ENCODE measurements at places on chromosomes 7 and 10.

GRCh38 chr10:19200211-19200610, 151.6 kb downstream of the MALRD1 start:
- DNase-seq: no peak

- DNase-seq: no peak
These were observed at the start of gene VOPP1 for GRCh38 chr7:55572378-55573233. Gene VOPP1 (minus strand): TSS chr7:55572502. CDS start chr7:55572324, 178 bp downstream.

DNA sequence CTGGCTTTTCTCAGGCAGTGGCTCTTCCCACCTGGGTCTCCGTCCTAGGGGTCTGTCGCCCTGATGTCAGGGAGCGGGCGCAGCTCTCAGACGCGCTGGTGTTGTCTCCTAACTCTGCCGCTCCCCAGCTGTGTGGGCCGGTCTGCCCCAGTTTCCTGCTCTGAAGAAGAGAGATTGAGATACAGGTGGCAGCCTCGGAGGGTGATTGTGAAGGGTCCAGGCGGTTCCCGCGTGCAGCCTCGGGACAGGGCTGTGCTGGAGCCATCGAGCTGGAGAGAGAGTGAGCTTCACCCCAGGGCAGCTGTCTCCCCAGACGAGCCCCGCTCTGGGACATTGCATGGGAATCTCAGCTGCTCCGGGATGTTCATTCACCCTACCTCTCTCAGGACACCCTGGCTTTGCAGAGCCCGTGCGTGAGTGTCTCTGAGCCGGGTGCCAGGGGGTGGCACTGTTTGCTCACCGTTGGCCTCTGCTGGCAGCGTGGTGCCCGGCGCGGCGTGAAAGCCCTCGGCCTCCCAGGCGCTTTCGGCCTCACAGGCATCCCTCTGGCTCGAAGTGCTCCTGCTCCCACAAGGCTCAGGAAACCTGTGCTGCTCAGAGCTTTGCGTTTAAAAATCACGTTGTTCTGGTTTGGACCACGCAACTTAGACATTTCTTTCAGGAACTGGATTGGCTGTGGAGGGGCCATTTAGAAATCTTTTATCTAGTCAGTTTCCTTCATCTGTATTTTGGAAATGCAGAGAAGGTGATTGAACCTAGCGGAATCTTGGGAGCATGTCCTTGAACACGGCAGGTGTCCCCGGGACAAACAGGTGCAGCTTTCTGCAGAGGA, 33.8 kb upstream of the ZFAND2A start:
- peak; percentile 11 for DNase-seq

DNA sequence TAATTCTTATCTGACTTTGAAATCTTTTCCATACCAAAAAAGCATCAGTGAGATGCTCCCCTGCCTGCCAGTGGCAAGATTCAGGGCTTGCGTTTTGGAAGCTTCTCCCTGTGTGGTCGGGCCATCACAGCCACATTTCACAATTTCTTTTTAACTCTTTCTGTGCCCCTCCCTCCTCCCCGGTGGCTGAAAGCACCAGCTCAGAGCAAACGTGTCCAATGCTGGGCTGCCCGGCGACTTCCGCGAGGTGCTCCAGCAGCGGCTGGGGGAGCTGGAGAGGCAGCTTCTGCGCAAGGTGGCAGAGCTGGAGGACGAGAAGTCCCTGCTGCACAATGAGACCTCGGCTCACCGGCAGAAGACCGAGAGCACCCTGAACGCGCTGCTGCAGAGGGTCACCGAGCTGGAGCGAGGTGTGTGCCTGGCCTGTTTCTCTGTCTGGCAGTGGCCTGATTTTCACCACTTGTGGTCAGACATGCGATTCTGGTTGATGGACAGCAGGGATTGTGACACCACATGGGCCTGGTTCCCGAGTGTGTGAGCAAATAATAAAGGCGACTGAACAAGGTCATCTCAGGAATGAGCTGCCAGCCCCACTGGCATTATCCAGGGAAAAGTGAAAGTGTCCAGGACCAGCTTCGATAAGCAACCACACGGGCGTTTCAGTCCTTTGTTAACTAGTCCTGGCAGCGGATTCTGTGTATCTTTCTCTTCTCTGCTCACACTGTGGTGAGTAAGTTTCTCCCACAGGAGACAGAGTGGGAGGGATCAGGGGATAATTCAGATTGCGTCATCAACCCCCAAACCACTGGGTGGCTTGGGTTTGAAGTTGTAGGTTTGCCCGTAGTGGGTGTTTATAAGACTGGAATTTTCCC, 2.6 kb downstream of the NPTX2 start:
- DNase-seq: no peak

DNA sequence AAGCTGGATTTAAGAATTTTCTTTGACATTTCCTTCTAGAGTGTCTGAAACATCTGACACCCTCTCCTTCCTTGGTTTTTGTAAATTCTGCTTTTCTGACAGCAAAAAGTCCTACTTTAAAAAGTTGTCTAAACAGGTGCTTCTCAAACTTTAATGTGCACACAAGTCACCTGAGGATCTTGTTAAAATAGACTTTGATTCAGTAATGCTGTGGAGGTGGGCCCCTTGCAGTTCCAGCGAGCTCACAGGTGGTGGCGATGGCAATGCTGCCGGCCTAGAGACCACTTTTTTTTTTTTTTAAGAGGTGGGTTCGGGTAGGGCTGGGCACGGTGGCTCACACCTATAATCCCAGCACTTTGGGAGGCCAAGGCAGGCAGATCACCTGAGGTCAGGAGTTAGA, 77.1 kb downstream of the ABCC2 start:
- DNase-seq: no peak

GRCh38 chr10:14604181-14605142, 170.2 kb downstream of the FAM107B start:
- DNase-seq: no peak

GRCh38 chr7:17094963-17095574, 203.4 kb upstream of the AHR start:
- DNase-seq: no peak

DNA sequence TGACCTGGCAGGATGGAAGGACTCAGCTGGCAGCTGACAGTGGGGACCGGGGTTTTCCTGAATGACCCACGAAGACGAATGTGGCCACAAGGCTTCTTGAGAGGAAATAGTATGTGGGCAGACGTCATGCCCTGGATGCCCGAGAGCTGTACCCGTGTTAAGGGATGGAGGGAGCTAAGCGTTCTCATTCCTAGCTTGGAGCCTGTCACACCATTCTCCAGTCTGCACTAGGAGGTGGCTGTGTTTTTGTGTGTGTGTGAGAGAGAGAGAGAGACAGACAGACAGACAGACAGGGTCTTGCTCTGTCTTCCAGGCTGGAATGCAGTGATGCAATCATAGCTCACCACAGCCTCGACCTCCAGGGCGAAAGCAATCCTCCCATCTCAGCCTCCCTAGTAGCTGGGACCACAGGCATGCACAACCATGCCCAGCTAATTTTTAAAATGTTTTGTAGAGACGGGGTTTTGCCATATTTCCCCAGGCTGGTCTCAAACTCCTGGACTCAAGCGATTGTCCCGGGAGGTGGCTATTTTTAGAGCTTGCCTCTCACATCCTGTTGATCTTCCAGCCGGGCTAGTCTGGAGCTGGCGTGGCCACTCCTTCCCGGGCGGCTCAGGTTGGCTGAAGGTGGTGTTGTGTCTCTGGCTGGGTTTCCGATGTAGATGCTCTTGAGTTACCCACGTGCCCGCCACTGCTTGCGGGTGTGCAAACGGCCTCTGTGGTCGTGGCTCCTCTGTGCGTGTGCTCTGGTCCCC, 2.1 kb downstream of the AMZ1 start:
- no peak for DNase-seq

DNA sequence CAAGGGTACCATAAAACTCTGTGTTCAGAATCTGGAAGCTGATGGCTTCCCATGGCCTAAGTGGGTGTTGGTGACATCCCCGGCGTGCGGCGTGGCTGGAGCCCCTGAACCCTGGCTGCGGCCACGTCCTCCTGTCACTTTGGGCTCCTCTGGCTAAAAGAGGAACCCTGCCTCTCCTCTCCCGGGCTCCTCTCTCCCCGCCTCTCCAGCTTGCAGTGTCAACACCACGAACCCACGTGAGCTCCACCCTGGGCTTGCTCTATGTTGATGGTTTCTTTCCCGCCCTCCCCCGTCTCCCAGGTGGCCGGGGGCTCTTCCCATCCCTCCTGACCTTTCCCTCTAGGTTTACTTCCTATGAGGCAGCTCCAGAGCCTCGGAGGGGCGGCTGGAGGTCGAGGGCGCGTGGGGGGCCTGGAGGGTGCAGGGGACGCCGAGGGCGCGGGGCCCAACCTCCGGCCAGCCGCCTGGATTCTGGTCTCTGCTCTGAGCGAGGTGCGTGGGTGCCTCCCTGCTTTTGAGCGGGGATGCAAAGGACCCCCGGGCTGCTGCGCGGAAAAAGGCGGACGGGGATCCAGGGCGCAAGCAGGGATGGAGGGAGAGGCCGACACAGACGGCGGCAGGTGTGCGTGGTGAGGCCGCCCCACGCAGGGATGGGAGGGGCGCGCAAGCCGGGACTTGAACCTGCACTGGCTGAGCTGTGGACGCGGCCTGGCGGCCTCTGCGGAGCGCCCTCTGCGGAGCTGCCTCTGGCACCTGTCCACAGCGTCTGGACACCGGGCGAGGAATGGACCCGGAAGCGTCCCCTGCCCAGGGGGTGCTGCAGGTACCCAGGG, 115.5 kb upstream of the DIP2C start:
- DNase-seq: no peak

GRCh38 chr7:91034459-91035368, 229.5 kb upstream of the FZD1 start:
- DNase-seq: peak; percentile 19

DNA sequence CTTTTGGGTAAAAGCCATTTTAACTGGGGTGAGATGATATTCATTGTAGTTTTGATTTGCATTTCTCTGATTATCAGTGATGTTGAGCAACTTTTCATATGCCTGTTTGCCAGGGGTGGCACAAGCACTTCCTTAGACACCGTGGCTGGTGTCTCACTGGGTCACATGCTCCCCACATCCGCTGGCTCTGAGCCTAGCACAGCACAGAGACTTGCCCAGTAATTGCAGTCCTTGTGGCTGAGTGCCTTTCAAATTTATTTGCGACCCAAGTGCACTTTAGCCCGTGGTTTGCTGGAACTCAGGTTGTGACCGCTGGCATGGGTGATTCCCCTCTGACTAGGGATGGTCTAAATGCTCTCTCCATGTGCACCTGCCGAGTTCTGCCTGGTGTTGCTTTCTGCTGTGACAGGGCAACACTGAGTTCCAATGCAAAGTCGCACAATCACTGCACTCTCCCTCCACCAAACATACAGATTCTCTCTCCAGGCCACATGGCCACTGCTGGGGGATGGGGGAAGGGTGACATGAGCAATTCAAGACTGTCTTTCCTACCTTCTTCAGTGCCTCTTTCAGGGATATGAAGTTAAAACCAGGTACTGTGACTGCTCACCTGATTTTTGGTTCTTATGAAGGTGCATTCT, 66.5 kb downstream of the ZNF277 start:
- no peak for DNase-seq

- DNase-seq: no peak
These were observed 233.1 kb downstream of the SEMA3E start for GRCh38 chr7:83415840-83416239.

DNA sequence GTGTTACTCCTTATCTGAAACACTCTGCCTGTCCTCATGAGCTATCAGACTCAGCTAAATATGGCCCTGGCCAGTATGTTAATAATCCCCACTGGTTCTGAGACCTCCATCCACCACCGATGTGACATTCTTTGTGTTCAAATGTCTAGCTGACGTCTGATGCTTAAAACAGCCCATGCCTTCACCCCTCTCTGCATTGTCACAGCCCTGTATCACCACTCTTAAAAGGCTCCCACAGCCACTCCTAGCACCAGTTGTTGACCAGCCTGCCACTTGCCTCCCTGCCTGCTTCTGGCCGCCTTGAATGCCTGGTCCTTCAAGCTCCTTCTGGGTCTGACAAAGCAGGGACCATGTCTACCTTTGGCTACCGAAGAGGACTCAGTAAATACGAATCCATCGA, at the start of gene LMOD2:
Gene LMOD2 (plus strand): TSS at position 253 of the 400 bp plus-strand sequence. CDS start 98 bp downstream, at position 351.
- no peak for DNase-seq

GRCh38 chr10:75013522-75013921, 97.9 kb upstream of the SAMD8 start:
- DNase-seq: no peak

DNA sequence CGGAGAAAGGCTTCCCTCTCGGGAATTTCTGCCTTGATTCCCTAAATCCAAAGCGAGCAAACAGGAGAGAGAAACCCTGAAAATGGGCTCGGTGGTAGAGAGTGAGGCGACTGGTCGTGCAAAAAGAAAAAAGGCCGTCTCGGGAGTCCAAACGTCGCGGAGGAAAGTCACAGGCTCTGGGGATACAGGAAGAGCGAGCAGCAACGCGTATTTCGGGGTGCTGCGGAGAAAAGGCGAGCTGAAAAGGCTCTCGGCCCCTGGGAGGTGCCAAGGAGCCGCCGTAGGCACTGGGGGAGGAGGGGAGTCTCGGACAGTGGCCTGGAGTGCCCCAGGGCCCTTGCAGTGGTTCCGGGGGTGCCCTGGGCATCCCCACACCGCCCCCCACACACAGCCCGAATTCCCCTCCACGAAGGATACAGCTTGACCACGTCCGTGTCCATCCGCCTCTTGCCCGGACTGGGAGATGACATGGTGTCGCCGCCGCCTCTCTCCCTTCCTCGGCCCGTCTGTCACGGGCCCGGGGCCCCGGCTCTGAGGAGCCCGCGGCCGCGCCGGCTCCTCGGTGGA, 591 bp downstream of the UBE2H start:
- no peak for DNase-seq

DNA sequence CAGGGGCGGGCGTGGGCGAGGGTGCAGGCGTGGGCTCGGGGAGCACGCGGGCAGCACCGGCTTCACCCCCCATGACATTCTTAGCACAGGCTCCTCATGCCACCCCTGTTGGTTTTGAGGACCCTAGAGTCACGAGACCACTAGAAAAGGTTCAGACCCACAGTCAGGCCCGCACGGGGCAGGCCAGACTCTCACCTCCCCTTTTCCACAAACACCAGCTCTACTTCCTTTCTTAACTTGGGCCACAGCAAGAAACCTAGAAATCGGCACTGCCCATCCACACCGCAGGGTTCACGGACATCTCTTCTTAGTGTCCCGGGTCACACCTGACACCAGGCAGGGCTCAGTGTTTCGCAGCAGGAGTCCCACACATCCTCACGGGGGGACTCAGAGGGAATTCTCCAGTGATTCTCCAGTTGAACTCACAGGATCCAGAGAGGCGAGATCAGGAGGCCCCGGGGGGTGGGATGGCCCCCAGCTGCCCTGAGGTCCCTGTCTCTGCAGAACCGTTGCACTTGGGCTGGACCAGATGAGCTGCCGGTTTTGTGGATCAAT, 52.0 kb downstream of the JAKMIP3 start:
- no peak for DNase-seq

DNA sequence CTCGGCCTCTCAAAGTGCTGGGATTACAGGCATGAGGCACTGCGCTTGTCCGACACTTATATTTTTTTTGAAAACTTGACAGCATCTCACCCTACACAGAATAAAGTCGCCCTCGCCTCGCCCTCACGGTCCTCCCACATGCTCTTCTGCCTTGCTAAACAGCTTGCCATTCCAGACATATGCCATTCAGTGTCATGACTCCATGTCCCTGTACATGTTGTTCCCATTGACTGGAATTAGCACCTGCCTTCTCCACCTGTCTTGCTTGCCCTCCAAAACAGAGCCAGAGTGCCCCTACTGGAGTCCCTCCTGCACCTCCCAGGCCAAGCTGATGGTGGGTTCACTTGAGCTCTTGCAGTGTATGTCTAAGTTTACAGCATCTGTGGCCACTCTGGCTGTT, 6.2 kb downstream of the NIPSNAP2 start:
- DNase-seq: no peak

- DNase-seq: peak; percentile 17
These were observed 71.6 kb downstream of the HERPUD2 start for GRCh38 chr7:35623381-35623780.

All from DMS 273 treated with DMSO at 0.1 percent for 48 hours (cell line).